Foreskin keratinocyte (primary cell): ENCODE measurements at places on chromosomes 1 and 21. TPM values are rescaled to one million over a fixed set of nuclear protein-coding genes. Genes with fewer than 3 reads are reported as not detected.

Gene DMBX1
- total RNA-seq = not detected in 2 replicates

Gene INSRR
- not detected in 2 replicates for total RNA-seq

Gene C1orf185
- not detected in 2 replicates for total RNA-seq

GRCh38 chr1:197394831-197395608 is 127.0 kb downstream of the CRB1 start:
- DNase-seq = peak; percentile 3

DNA sequence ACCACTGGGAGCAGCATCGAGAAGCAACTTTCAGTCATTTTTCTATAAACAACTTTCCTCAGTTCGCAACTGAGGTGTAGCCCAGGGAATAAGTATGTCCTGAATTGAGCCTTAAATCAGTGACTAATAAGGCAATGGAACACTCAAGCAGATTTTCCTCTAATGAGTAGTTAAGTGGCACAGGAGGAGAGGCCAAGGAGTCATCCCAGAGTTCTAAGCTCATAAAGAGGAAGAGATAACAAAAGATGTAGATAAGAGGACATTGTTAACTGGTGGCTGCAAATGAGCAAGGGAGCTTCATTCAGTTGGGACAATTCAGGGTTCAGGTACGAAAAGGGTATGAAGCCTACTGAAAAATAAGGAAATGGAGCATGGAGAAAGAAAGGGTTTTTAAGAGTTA is 64.5 kb downstream of the LRRC40 start:
- DNase-seq = no peak

Gene TRIM67
- not detected in 2 replicates for total RNA-seq

GRCh38 chr1:226615876-226616275 is 67.3 kb downstream of the STUM start:
- DNase-seq = no peak

Gene IL23R
- not detected in 2 replicates for total RNA-seq

Gene NTMT2
- total RNA-seq = not detected in 2 replicates
